NCI-H345 (cell line): ENCODE measurements at places on chromosomes 16 and 17.

DNA sequence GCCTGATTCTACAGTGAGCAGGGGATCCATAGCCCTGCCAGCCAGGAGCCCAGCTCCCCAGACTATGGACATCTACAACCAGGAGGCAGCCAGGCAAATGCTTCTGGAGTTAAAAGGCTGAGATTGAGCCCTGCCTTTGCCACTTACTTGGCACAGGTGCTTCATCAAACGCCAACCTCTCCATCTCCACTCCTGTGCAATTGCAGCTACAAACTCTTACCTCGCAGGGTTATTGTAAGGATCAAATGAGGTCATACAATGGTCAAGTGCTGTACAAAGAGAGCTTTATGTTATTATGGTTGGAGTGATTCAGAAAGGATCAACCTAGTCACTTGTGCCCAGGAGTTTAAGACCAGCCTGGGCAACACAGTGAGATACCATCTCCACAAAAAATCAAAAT, 9.8 kb upstream of the MYO18A start:
- DNase-seq = no peak

DNA sequence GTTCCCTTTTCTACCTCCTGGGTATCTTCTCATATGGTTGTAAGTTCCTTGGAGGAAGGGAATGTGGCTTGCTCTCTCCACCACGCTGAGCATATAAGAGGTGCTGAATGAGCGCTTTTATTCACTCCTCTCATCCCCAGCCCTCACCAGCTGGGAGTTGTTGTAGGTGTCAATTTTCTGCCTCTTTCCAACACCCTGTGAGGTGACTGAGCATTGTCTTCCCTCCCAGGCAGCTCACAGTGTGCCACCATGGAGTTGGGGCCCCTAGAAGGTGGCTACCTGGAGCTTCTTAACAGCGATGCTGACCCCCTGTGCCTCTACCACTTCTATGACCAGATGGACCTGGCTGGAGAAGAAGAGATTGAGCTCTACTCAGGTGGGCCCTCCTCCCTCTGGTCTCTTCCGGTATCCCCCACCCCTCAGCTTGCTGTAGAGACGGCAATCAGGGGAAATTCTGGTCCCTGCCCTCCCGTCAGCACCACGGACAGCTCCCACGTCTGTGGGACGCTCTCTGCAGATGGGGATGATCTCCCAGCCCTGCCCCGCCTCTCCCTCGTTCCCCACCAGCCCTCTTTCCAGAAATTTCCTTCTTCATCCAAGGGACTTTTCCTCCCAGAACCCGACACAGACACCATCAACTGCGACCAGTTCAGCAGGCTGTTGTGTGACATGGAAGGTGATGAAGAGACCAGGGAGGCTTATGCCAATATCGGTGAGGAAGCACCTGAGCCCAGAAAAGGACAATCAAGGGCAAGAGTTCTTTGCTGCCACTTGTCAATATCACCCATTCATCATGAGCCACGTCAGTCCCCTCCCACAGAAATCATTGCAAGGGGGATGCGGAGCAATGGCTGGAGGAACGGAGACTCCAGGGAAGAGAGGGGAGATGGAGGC, 18.3 kb downstream of the CIITA start:
- no peak for DNase-seq

- DNase-seq = no peak
These were observed 369.5 kb downstream of the SEC14L1 start for GRCh38 chr17:77510133-77510796.

- no peak for DNase-seq
These were observed 388.0 kb upstream of the TNRC6C start for GRCh38 chr17:77570565-77570898.

DNA sequence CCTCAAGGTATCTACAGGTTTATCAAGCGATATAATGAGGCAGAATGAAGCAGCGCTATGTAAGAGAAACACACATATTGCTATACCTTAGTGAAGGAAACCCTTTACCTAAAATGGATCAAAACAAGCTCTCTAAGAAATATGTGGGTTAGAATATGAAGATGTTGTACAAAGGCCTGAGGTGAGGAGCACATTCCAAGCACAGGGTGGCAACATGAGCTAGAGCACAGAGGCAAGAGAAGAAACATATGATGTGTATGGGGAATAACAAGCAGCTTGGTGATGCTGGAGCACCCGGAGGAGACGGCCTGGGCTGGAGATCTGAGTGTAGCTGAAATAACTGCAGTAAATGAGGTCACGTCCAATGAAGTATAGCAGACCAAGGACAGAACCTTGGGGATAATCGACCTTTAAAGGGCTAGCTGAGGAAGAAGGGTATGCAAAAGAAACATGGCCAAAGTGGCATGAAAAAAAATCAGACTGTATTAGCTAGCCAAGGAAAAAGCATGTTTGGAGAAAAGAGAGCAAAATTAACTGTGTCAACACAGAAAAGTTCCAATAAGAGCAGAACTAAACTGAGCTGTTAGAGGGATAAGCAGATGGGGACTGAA, 44.0 kb downstream of the MARVELD3 start:
- DNase-seq = no peak

GRCh38 chr16:23209606-23210005, 27.1 kb downstream of the SCNN1G start:
- DNase-seq = no peak
